ENCODE measurements at places on chromosomes 12 and 14. TPM values are rescaled to one million over a fixed set of nuclear protein-coding genes. Genes with fewer than 3 reads are reported as not detected.

Gene ZCRB1
- total RNA-seq = 63.6 TPM

Gene CLEC1A
- not detected for total RNA-seq

Gene APOF
- not detected for total RNA-seq

Gene ZBTB1
- total RNA-seq = 23.3 TPM

Gene TMEM179
- total RNA-seq = not detected

Gene AICDA
- total RNA-seq = 0.13 TPM

Gene EIF2S3B
- 0.29 TPM for total RNA-seq

Gene VEZT
- 67.5 TPM for total RNA-seq

Gene PMCH
- not detected for total RNA-seq

Gene PRB3
- total RNA-seq = not detected

Gene TRAF3
- total RNA-seq = 18.5 TPM

Gene BEGAIN
- total RNA-seq = 7.1 TPM

Gene ANKRD33
- not detected for total RNA-seq

Gene ADAM21
- 0.05 TPM for total RNA-seq

Gene TAS2R50
- not detected for total RNA-seq
